Activated CD8-positive, alpha-beta memory T cell treated with anti-CD3 and anti-CD28 coated beads for 4 hours (primary cell): ENCODE measurements at places on chromosomes 13 and 19.

GRCh38 chr13:99129050-99129449 is 71.6 kb upstream of the UBAC2 start:
- no peak for DNase-seq

DNA sequence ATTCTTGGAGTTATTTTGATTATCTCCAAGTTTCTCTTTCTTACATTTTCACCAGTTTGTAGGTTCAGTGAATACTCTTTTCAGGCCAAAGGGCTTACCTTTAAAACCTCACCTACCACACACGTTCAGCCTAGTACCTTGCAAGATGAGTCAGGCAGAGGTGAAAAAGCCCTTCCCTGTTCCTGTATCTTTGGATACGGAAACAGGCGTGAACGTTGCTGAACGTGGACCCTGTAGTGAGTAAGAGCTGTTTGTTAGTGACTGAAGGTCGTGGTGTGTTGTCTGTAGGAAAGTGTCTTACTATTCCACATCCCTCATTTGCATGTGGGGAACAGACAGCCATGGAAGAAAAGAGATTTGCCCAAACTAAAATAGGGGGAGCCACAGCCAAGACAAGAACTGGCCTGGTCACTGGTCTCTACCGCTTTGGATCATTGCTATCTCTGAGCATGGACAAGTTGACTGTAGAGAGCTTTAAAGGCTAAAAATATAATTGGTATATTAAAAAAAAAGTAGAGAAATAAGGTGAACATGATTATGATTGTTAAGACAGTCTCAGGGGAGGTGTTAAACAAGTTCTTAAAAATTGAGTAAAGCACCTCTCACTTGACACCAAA is 3.5 kb downstream of the CEBPG start:
- no peak for DNase-seq

DNA sequence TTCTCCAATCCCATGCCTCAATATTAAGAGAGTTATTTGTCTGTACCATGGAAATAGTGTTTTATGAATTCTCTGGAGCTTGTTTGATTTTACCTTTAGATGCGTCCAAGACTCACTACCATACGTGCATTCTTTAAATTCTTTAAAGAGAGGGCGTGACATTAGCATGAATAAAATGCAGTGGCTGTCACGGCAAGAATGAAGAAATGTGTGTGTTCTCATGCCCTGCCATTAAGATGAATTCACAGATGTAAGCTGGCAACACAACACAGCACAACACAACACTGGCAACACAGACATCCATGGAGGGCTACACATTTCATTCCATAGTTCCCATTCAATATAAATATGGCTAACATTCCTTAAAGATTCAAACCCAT is 213.4 kb downstream of the ENOX1 start:
- no peak for DNase-seq

DNA sequence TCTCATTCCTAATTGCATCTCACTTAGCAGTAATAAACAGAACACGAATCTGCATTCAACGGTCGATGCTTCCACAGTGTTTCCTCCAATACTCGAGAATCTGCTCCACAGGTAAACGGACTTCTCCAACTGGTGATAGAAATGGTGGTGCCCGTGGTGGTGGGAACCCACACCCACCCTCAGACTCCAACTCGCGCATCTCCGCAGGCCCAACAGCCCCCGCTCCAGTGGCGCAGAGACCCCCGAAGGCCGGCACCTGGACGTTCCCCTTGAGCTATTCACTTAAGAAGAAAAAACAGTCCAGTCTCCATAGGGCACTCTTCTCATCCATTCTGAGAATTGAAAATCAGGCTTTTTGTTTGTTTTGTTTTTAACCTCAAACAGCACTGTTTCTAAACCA is 13.8 kb upstream of the RASA3 start:
- DNase-seq = no peak
